M059J (cell line): ENCODE measurements at places on chromosomes 4 and X.

DNA sequence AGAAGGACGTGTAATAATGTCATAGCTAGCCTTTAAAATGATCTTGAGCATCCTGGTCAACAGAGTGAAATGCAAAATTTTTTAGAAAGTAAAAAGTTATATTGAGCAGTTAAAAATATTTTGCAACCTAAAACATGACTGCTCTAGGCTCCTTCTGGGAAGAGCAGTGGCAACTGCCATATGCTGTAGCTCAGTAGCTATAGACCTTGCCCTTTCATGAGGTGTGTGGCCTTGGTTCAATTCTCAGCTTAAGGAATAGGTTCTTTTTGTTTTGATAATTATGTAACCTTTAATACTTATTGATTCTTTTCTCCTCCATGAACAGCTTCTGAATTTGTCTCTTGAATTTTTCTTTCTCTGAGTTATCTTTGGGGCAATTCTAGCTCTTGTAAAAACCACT is 105.0 kb downstream of the ARSJ start:
- DNase-seq: no peak

DNA sequence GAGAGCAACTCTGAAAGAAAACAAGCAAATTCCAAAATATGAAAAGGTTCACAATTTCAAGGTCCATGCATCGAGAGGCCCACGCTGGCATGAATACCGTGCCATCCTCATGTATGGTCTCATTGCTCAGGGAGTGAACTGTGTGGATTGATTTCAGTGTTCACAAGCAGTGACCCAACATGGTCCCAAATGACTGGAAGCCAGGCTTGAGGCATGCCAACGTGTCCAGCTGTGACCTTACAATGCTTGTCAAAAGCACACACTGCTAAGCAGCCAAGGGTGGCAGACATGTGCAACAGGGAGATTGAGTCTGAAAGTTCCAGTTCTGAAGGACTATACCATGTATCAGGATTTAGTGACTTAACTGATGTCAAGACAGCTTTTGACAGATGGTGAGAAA is 58.7 kb upstream of the CLDN24 start:
- DNase-seq: no peak

- no peak for DNase-seq
These were observed 580.5 kb upstream of the FAT1 start for GRCh38 chr4:187304133-187304532.

DNA sequence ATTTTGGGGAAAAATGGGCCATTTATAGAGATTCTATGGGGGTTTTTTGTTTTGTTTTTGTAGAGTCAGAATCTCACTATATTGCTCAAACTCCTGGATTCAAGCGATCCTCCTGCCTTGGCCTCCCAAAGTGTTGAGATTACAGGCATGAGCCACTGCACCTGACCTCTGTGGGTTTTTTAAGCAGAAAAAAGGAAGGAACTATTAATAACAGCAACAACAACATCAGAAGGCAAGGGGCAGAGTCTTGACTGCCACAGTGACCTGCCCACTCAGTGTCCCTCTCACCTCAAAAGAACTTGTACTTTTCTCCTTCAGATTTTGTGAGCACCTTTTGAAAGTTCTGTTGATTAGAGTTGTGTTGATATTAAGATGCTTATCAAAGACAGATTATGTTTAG is 48.1 kb downstream of the FNIP2 start:
- DNase-seq: no peak

DNA sequence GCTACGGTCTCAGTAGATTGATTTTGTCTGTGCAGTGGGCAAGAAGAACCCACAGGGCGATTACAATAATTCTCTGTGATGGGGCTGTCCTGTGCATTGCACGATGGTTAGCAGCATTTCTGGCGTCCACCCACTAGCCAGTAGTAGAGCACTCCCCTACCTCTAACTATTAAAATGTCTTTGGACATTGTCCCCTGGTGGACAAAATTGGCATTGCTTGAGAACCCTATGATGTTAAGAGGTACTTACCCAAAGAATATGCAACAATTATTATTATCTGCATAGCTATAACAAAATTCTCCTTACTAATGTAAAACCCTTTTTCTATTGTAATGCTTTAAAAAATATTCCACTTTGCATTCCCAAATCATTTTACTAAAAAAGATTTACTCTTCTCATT is 109.5 kb upstream of the VCX3A start:
- DNase-seq: no peak

GRCh38 chr4:77567549-77567948 is 38.1 kb upstream of the CXCL13 start:
- DNase-seq: no peak
